ENCODE measurements at places on chromosomes 11 and 22.

GRCh38 chr11:19239039-19239438, 1.7 kb downstream of the E2F8 start:
- DNase-seq, result no peak

GRCh38 chr11:125199915-125200314, 35.4 kb downstream of the PKNOX2 start:
- DNase-seq, result no peak

DNA sequence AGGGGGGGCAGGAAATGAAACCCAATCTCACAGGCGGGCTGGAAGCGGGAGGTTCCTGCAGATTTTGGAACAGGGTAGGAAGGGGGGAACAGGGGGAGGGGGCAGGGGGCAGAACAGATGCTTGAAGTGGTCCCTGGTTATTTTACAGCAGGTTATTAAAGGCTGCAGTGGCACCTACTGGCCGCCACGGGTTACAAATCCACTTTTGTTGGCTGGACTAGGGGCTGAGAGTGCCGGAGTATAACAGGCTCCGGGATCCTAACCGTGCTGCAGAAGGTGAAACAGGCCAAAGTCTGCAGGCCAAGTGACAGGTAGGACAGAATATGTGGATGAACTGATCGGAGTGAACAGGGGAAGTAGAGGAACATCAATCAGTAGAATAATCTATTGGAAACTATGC, 2.5 kb downstream of the ROBO3 start:
- no peak for DNase-seq

DNA sequence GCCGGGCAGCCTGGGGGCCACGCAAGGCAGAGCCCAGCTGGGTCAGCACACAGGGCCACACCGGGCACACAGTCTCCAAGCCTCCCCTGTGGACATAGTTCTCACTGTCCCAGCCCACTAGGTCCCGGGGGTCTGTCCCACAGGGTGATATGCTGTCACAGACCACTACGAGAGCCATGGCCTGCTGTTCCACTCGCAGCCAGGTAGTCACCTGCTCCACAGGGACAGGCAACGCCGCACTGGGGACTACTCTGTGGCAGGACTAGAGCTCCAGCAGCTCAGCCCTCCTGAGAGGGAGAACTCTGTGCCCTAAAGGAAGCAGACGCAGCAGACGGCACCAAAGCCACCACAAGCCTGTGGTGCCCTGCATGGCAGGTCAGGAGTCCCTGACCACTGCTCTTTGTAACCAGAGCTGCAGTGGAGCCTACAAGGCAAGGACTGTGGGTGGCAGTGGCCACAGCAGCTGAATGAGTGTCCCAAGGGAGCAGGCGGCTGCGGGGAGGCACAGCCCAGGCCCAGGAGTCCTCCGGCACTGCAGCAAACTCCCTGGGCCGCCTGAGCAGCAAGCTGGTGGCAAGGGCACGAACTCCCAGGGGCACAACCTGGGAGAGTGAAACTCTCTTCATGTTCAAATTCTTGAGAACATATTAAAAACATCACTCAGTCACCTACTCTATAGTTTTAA, 171.2 kb upstream of the GRK3 start:
- no peak for DNase-seq

DNA sequence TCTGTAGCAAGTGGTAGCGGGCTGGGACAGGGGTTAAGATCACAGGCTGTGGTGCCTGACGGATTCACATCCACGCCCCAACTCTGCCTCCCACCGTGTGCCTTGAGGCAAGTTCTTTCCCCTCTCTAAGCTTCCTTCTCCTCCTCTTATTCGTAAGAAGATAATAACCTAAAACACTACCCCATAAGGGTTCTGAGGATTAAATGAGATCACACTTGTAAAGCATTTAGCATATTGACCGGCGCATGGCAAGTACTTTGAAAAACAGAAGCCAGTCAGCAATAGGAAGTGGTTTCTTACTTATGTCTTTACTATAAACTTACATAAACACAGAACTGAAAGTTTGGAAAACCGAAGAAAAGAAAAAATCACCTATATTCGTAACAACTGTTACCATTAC, 15.5 kb upstream of the LMO2 start:
- no peak for DNase-seq
